Activated CD4-positive, alpha-beta T cell treated with anti-CD3 and anti-CD28 coated beads, Interleukin-2, amount 50 U/mL, for 4 hours (primary cell): ENCODE measurements at places on chromosomes 5 and 9.

- no peak for DNase-seq
These were observed 2.1 kb upstream of the DMRT3 start for GRCh38 chr9:974031-974995.

DNA sequence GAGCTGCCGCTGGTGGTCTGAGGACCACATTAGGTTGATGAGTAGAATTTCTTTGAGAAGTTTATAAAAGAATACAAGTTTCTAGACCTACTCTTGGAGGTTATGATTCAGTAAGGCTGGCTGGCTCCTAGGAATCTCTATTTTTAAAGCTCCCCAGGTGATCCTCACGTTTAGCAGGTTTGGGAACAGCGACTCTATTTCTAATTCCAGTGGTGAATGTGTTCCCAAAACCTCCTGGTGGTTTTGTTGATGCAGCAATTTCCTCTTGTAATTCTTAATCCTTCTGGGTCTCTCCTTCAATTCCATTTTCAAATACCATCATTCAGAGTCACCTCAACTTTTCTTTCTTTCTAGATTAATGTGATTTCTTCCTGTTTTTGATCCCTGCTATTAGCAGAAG is 215.9 kb upstream of the RFX3 start:
- no peak for DNase-seq

DNA sequence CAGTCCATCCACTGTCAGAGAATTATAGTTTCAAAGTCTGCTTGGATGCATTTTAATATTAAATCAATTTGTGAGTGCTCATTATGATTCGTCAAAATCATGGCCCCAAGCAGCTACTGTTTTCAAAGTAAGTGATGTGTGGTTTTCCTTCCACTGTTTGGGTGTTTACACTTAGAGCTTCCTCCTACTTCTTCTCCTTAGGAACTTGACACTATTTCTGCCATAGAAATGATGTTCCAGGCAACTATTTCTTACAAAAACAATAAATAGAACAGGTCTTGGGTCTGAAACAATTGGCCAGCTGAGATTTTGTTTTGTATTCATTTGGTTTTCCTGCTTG is 132.8 kb upstream of the RAI14 start:
- no peak for DNase-seq

DNA sequence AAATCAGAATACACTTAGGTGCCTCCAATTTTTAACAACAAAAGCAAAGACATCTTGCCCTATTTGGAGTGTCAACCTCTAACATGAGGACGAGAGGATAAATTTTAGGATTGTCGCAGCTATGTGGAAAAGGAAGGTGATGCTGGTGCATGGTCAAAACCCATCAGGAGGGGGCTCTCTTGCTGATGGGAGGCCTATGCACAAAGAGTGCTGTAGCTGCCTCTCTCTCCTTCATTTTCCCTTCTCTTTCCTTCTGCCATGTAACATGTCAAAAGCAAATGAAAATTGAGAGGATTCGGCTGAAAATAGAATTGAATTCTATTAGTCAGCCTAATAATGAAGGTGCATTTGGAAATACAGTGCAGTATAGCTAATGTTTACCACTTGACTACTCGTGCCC is 578.7 kb upstream of the ZNF462 start:
- no peak for DNase-seq

DNA sequence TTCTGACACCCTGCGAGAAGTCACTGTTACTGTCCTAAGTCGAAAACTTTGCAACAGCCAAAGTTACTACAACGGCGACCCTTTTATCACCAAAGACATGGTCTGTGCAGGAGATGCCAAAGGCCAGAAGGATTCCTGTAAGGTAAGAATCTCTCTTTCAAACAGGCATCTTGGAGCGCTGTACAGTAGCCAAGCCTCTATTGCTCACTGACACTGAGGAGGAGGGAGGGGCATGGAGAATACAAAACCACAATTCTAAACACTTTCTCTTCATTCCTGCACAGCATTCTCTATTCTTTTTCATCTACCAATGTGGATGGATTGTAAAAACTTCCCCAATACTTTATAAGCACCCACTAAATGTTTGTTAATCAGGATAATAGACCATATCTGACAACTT is 7.4 kb downstream of the GZMK start:
- DNase-seq, result no peak

GRCh38 chr9:99947395-99947794 is 40.9 kb downstream of the STX17 start:
- DNase-seq, result no peak

- DNase-seq, result no peak
These were observed 540.9 kb upstream of the SGCD start for GRCh38 chr5:155786108-155786507.

GRCh38 chr5:150299571-150300327 is 3.0 kb downstream of the ARSI start:
- DNase-seq, result no peak

- DNase-seq, result no peak
These were observed 2.3 kb downstream of the NKX2-5 start for GRCh38 chr5:173232499-173233346.

GRCh38 chr9:126545106-126545505 is 68.6 kb upstream of the LMX1B start:
- no peak for DNase-seq

DNA sequence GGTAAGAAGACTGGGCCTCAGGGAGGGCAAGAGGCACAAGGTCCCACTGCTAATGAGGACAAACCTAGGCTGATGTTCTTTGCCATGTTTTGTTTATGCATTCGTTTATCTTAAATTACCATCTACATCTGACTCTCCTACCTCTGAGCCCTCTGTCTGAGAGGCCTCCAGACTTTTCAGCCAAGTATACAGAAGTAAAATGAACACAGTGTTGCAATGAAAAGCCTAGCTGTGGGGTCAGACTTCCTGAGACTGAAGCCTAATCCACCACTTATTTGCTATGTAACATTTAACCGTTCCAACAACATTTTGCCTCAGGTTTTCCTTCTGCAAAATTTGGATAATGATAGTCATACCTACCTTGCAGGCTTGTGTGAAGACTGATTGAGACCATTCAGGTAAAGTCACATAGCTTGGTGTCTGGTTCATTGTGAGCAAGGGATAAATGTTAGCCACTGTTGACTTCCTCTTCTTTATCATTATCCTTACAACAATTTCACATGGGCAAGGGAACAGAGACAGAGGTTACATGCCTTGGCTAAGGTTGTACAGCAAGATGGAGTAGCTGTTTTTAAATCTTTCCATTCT is 374.9 kb upstream of the CLINT1 start:
- DNase-seq, result no peak

DNA sequence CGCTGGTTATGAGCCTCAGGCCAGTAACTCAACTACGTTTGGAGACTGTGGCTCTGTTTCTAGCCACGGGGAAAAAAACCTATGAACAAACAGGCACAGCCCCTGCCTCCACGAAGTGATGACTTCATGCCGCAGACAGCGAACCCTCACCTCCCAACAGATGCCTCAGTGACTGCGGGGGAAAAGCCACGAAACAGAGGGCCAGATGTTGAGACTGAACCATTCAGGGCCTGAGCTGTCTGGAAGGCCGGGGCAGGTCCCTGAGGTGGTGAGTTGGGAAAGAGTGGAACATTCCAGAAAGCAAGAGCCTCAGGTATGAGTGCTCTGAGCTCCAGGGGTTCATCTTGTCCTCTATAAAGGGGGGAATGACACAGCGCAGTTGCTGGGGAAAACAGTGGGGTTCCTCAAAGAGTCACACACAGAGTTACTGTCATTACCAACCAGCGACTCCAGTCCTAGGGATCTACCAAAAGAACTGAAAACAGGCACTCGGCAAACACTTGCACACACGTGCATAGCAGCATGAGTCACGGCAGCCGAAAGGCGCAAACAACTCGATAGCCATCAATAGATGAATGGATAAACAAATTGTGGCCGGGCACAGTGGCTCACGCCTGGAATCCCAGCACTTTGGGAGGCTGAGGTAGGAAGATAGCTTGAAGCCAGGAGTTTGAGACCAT is 15.3 kb downstream of the PLPP7 start:
- no peak for DNase-seq

DNA sequence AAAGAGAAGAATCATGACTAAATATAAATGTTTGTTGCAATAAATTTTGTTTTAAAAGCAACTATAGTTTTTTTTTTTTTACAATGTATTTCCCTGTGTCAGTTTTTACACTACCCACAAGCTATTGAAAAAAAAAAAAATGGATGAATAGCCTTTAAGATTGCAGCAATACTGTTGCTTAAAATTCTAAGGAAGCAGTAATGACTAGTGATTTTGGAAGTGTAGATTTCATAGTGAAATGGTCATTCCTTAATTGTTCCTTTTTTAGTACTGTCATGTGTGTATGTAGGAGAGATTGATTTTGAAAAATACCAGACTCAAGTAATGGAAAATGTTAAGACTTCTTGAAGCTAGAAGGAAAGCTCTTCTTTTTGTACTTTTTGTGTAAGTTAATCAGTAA is 53.1 kb downstream of the NDUFS4 start:
- DNase-seq, result no peak

GRCh38 chr5:139954022-139954421 is 89.1 kb downstream of the NRG2 start:
- DNase-seq, result no peak

GRCh38 chr5:66307647-66308241 is 163.6 kb downstream of the SREK1 start:
- DNase-seq, result no peak

DNA sequence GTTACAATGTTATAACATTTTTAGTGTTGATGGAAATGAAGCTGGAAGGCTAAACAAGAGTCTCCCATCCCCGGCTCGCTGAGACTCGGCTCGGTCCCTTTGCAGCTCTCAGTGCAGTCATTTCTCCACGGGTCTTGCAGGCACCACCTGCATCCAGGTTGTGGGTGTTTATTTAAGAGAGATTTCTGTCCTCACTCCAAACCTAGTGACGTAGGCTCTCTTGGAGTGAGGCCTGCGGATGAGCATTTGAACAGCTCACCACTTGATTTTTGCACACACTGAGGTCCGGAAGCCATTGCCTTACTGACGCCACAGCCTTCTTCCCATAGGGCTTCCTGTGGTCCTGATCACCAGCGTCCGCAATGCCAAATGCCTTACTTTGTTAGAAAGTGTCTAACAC is 197.7 kb upstream of the OTULINL start:
- no peak for DNase-seq

- no peak for DNase-seq
These were observed 103.8 kb downstream of the GIN1 start for GRCh38 chr5:103016167-103016566.

- no peak for DNase-seq
These were observed 20.9 kb upstream of the RFK start for GRCh38 chr9:76415154-76415553.

DNA sequence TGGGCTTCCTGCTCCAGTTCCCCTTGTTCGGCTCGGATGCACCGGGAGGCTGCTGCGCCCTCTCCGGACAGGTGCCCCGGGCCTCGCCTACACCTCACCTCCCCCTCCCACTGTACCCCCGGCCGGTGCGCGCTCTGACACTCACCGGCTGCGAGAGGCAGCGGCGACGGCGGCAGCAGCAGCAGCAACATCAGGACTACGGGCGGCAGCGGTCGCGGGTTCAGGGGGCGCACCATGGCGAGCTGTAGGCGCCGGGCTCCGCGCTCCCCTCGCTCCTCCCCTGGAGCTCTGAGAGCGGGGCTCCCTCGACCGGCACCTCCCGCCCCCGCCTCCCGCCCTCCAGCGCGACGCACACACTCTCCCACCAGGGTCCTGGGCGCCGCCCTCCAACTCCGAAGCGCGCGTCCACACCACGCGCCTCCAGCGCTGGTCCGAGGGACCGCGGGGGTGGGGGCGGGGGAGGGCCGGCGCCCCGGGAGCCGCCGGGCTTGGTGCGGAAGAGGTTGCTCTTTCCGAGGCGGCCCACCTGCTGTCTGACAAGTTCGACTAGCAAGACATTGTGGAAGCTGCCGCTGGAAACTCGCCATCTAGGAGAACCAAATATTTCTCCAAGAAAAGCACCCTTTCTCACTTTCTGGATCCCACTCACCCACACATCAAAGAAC is at the start of gene GFRA3:
Gene GFRA3, minus strand, starts transcription at position 433 of the 665 bp plus-strand sequence. Its CDS starts 197 bp downstream, at position 236.
- DNase-seq, result no peak

DNA sequence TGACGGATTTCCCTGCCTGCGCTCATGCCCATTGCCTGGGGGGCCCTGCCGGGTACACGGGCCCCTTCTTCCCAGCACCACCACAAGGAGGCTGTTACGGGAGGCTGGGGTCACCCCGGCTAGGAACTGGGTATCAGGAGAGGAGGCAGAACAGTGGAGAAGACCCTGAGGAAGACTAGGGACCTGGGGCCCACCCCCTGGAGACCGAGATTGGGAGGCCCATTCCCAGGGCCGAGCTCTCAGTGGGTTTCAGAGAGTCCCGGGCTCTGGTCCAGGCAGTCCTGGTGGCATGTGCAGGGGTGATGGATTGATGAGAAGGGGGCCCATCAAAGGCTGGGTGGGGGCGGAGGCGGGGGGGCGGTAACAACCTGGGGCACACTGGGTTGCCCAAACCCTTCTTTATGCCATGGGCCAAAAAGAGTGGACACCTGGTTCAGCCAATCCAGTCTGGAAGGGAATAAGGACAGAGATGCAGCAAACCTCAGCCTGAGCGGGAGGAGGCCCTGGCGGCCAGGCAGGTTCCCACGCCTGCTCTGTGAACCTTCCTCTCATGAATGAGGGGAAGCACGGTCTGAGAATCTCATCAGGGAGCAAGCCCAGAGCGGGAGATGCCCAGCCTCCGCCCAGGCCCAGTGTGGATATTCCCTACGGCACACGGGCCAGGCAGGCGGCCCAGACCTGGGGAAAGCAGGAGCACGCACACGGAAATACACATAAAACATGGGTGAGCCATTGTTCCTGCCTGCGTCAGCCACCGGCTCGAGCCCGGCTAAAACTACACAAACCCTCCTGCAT is 785 bp upstream of the P4HA2 start:
- DNase-seq, result no peak

DNA sequence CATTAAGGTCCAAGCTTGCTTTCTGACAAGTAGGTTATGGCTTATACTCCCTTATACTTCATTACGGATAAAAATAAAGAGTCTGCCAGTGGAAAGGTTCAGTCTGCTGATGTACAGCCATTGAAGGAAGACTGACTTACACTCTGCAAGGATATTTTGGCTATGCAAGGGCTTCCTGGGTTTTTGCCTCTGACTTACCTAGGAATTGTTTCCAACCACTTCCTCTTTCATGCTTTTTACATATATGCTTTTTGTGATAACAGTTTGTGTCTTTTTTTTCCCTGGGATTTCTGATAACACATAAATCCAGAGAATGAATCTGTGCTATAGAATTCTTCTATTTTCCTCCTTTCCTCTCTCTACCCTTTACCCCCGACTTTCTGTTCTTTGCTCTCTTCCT is 16.8 kb downstream of the ISOC1 start:
- no peak for DNase-seq

DNA sequence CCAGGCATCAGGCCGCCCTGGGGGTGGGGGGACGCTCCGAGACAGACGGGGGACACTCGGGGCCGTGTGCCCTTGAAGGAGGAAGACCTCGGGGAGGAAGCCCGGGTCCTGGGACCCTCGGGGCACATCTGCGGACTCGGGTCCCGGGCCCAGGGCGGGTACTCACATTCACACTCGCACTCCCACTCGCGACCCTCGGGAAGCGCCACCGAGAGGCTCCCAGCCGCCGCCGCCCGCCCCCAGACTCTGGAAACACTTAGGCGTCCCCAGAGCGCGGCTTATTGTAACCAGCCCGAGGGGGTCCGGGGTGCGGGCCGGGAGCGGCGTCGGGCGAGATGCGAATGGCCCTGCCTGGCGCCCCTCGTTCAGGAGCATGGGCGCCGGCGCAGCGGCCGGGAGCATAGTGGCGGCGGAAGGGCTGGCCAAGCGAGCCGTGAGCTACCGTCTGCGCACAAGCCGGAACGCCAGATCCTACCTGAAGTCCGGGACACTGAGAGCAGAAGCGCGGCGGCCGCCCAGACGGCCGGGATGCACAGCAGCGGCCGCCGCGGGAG is 559 bp downstream of the ROR2 start:
- no peak for DNase-seq

- DNase-seq, result no peak
These were observed 146.4 kb upstream of the C9orf72 start for GRCh38 chr9:27719711-27720110.
